AG10803 (cell line): ENCODE measurements at places on chromosomes 6 and 20.

DNA sequence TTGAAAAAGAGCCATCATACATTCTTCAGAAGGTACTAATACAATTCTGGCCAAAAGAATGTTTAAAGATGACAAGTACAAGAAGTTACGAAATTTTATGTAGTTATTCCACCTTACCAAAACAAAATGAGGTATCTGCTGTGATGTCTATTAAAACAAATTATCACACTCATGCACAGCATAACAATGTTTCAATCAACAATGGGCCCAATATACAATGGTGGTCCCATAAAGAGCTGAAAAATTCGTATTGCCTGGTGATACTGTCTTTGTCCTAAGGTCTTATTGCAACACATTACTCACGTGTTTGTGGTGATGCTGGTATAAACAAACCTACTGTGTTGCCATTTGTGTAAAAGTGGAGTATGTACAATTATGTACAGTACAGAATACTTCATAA lies 3.6 kb upstream of the NUP153 start:
- peak; percentile 71 for DNase-seq

DNA sequence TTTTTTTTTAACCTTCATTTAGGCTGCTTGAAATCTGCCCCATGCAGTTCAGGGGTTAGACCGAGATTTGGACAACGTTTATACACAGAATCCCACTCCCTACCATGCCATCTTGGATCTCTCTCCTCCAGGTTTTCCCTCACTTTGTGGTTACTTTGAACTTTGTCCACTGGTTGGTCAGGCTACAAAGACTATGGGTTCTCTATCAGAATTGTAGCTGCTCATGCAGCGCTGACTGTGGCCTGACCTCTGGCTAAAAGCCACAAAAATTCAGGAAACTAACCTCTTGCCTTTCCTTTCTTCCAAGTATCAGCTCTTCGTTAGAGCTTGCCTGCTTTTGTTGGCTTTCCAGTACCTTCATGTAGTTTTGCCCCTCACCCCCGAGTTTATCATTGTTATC lies 44.9 kb upstream of the KCNG1 start:
- DNase-seq: no peak

DNA sequence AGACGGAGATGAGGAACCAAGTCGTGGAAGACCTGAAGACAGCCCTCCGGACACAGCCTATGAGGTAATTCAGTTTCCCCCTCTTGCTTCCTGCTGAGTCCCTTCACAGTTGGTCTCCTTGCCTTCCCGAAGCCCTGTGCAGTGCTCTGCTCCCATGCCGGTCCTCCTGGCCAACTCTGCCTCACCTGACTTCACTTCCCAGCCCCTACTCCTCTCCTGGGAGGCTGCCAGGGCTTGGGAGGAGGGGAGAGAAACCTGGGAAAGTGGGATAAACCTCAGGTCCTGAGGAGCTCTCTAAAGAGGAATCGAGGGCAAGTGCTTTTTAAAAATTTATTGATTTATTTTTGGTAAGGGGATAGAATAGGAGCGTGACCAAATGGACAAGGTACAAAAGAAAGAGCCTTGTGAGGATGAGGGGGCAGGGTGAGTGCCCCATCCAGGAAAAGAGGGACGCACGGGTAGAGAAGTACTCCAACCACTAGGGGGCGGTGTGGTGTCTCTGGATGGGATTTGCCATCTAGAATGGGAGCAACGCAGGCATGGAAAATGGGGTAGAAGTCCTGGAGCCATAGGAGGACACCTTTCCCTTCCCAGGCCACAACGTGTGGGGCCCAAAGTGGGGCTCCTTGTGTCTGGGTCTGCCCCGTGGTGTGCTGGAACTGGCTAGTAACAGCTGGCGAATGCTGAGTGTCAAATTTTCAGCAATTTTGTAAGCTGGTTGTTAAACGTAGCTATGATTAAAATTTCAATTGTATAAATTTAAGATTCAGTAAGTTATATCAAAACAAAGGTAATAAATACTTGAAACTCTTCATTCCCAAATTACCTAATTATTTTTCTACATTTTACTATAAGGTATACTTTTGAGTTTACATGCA lies 69.0 kb downstream of the MOCS1 start:
- peak; percentile 48 for DNase-seq

- no peak for DNase-seq
These were observed 162.2 kb downstream of the TBXT start for GRCh38 chr6:166005401-166005943.

GRCh38 chr6:17389274-17389847 lies 4.0 kb upstream of the CAP2 start:
- peak; percentile 79 for DNase-seq

DNA sequence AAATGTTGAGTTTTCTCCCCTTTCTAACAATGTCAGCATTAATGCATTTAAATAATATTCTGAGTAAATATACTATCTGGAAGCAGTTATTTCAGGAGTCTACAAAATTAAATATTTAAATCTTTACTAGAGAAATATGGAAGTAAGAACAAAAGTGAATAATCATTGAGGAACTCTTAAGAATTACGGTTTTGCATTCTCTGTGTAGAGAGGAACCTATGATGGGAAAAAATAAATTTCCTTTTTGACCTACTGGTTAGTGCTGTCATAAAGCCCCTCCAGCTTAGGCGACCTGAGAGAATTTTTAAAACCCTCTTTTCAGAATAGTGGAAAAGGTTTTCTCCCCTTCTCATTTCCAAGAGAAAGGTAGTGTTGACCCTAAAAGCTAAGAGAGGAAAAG lies 64.8 kb downstream of the ATXN1 start:
- no peak for DNase-seq

- no peak for DNase-seq
These were observed 17.9 kb upstream of the THEMIS start for GRCh38 chr6:127918506-127919427.

DNA sequence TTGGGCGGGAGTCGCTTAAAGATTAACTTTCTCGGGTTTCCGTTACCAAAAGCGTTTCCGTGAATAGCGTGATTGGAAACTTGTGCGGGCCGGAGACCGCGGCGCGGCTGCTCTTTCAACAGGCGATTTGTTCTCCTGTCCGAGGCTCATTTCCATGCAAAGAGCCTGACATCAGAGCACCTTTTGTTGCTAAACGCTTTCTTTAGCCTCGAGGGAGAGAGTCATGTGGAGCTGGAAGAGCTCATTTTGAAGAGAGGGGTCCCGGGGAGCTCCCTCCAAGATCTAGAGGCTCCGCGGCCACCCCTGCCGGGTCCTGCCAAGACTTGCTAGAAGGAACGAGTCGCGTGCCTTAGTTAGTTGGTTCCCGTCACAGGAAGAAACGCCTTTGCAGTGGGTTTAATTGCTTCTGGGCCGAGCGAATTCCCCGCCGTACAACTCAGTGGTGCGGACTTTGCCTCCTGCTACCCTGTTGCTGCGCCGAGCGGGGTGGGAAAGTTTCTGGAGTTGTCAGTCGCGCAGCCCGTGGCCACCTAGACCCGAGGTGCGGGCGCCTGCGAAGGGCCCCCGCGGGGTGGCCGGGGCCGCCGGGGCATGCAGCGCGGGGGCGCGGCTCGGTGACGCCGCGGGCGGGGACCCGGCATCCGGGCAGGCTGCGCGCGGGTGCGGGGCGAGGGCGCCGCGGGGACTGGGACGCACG lies at the start of gene SASH1:
Gene SASH1, plus strand, starts transcription at position 489 of the 697 bp plus-strand sequence. CDS start 230 bp downstream, outside the sequence.
- peak; percentile 70 for DNase-seq

- DNase-seq: no peak
These were observed 11.0 kb downstream of the DHX35 start for GRCh38 chr20:38973107-38973506.

DNA sequence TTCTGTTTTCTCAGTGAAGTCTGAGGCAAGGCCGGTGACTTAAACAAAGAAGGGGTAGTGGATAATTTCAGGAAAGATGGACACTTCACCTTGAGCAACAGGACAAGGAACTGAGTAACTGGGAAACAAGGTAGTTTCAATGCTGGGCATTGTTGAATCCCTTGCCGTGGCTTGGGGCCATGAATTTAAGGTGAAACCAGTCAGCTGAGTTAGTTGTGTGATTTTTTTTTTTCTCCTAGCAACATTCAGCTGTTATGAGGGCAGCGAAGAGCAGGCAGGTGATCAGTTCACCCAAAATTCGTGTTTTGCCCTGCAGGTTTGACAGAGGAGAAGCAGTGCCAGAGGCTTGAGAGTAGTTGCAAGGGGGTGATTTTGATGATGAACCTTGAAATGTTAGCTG lies 6.8 kb downstream of the BICRAL start:
- no peak for DNase-seq

- DNase-seq: no peak
These were observed 259.7 kb downstream of the HDGFL1 start for GRCh38 chr6:22829070-22829469.

GRCh38 chr6:19838442-19839236 lies 1.5 kb downstream of the ID4 start:
- DNase-seq: peak; percentile 21

DNA sequence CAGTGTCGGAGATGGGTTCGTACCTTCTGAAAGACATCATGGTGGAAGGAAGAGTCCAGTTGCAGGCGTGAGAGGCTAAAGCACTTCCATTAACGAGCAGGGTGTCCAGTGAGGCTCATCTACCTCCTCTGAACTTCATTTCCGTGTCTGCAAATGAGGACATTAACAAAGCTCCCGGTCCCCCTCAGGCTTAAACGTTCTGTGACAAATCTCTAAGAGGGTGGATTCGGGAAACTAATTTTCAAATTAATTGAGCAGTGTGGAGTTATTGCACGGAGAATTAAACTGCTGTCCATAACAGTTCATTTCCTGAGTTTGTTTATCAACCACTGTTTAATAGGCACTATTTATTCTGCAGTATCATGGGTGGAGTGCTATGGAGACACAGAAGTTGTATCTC lies 68.2 kb downstream of the TRMT6 start:
- no peak for DNase-seq

DNA sequence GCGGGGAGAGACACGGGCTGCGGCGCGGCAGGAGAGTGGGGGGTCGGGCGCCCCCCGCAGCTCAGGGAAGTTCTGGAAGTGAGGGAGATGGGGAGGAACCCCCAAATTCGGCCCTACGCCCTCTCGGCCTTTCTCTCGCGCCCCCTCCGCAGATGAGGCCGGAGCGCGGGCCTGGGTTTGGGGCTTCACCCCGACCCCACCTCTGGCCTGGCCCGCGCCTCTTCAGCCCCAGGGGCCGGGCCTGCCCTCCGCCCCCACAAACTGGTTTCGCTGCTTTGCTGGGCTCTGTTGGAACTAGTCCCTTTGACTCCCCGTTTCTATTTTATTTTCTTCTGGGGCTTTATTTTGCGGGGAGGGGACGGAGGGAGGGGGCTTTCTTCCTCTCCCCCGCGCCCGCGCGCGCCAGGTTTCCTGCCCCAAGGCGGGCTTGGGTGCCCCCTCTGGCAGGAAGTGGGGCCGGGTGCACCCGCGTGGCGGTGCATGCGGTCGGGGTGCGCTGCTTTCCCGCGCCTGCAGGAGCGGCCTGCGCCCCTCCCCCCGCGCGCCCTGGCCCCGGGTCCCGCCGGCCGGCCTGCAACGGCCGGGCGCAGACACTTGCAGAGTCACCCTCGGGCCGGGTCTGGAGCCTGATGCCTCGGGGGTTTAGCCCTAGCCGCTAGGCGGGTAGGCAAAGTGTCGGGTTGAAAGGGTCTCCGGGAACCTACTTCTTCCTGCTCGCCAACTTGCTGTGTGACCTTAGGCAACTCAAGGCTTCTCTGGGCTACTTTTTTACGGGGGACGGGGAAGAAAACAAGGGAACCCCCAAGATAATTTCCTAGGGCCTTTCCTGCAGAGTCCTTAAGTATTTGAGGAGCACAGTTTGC lies 1.3 kb downstream of the HMGA1 start:
- no peak for DNase-seq

GRCh38 chr20:24502661-24503060 lies 33.2 kb downstream of the SYNDIG1 start:
- DNase-seq: no peak

GRCh38 chr20:21118782-21119181 lies 7.1 kb upstream of the KIZ start:
- no peak for DNase-seq

DNA sequence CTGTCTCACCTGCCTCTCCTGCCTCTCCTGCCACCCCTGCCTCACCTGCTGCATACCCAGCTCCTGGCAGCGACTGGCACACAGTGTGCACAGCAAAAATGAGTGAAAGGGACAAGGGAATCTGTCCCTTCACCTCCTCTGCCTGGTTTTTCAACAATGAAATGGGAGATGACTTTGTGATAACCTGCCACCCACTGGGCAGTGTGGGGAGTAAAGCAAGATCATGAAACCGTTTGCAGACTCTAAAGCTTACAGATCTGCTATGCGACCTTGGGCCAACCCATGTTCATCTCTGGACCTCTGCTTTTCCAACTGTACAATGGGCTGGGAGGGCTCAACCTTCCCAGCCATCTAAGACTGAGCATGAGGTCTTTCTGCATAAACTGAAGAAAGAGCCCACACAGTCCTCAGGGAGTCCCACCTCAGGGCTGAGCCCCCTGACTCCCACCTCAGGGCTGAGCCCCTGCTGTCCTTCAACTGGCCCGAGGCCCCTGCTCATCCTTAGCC lies 81.1 kb downstream of the RIPOR3 start:
- DNase-seq: no peak

DNA sequence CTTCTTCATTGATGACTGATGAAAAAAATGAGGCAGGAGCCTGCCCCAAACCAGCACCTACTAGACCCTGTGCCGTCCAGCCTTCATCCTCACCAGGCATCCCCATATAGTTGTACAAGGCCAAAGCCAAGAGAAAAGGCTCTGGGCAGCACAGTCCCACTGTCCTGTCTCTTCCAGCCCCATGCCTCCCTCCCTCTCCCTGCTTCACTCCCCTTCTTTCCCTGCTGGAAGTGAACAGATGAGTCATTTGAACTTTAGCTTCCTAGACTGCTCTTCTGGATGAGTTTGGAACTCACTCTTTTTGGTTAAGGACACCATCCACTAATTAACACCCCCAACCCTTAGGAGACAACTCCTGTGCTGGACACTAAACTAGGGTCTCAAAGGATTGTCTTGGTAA lies 235.2 kb downstream of the LRFN2 start:
- no peak for DNase-seq

DNA sequence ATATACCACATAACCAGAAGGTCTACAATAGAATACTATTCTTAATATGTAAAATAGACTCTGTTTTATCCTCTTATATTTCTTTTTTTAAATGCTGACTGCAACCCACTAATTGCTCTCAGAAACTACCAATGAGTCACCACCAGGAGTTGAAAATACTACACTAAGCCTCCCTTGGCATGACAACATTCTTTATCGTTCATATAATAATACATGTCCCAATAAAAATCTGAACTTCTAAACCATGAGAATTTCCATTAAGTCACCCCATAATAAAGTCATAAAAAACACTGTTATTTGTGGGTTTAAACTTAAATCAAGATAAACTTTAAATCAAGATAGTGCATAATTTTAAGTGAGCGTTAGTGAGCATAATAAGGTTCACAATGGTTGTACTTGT lies 4.2 kb downstream of the HACE1 start:
- DNase-seq: peak; percentile 38

GRCh38 chr6:32369660-32370059 lies 2.0 kb downstream of the TSBP1 start:
- peak; percentile 82 for DNase-seq

GRCh38 chr20:20217621-20218020 lies 150.3 kb upstream of the INSM1 start:
- no peak for DNase-seq

- DNase-seq: peak; percentile 42
These were observed 25.6 kb downstream of the L3MBTL1 start for GRCh38 chr20:43533060-43533459.
